ENCODE measurements at places on chromosomes 12 and 14. TPM values are rescaled to one million over a fixed set of nuclear protein-coding genes. Genes with fewer than 3 reads are reported as not detected.

Gene GPR137C
- 0.34 TPM for total RNA-seq

Gene CCDC197
- total RNA-seq = not detected

DNA sequence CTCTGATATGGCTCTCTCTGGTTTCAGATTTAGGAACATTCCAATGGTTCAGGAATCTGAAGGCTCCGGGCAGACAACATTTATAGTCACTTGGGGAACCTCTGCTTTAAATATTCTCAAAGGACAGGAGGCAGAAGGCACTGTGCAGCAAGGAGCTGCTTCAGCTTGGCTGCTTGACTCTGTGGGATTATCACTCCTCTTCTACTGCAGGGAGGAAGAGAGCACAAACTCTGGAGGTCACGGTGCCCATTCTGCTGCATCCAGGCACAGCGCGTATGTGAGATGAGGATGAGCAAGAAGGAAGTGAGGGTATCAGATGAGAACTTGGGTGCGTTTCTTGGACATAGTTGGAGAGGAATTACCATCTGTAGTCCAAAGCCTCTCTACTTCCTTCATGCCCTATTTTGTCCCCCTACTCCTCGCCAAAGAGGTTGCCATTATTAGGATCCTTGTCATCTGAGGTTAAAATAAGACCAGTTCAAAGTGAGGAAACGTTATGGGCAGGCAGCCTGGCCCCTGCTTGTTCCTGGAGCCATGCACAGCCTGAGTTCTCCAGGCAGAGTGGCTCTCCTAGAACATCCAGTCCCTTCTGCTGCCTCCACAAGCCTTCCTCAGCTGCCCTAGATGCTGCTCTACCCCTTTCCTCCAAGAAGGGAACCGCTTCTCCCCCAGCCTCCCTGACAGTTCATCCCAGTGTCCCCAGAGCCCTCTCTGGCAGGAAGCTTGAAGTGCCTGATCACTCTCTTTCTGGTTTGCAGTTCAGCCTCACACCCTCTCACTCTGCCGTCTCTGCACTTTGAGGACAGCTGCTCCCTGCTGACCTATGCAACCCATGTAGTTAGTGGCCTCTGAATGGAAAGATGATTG, 12.5 kb downstream of the FGF6 start:
- H3K36me3 ChIP-seq = no peaks in the 10 kb centered on the region
- no peak overlapping the region for H3K27ac ChIP-seq
- no peaks in the 10 kb centered on the region for H3K27me3 ChIP-seq
- no peak for DNase-seq

DNA sequence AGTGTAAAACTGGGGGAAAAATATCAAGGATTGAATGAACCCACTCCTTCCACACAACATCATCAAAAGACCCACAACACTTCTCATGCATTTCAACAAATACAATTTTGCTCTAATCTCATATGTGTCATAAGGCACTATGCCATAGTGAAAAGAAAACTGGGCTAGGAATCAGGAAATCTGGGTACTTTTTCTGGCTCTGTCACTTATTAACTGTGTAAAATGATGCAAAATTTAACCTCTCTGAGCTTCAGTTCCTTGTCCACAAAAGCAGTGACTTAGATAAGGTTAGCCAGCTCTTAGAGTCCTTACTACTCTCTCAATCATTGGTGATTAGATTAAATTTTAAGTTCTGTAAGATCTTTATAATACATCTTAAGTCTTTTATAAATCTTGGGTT, 250.5 kb upstream of the SOX5 start:
- H3K27me3 ChIP-seq = no peaks in the 10 kb centered on the region
- no peak overlapping the region for H3K4me3 ChIP-seq
- H3K27ac ChIP-seq = no peak overlapping the region
- H3K4me1 ChIP-seq = no peaks in the 10 kb centered on the region

DNA sequence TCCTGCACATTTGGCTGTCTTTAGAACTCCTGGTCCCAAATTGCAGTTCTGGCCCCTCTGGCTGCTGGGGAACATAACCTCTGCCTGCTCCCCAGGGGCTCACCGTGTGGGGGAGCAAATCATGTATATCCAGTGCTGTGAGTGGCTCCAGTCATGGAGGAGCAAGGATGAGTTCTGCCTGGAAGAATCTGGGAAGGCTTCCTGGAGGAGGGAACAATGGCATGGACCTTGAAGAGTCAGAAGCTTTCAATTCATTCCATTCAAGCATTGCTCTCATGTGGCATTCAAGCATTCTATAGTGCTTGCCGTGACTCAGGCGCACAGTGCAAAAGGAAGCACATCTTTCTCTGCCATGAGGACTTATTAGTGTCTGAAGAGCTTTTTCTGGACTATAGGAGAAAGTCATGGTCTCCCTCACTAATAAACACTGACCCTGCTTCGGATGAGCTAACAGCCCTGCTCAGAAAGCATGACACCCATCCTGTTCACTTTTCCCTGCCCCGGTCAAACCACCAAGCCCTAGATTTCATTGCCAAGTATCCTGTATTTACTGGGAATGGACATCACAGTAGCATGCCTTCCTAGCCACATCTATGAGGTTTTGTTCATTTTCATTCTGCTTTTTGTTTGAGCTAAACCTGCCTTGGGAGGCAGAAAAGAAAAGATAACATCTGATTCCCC, 3.5 kb downstream of the IFI27 start:
- peaks cover 53% of the 10 kb centered on the region for H3K4me1 ChIP-seq
- no peaks in the 10 kb centered on the region for H3K36me3 ChIP-seq
- H3K27me3 ChIP-seq = no peaks in the 10 kb centered on the region
- peak overlapping the region; percentile 96 for H3K27ac ChIP-seq

DNA sequence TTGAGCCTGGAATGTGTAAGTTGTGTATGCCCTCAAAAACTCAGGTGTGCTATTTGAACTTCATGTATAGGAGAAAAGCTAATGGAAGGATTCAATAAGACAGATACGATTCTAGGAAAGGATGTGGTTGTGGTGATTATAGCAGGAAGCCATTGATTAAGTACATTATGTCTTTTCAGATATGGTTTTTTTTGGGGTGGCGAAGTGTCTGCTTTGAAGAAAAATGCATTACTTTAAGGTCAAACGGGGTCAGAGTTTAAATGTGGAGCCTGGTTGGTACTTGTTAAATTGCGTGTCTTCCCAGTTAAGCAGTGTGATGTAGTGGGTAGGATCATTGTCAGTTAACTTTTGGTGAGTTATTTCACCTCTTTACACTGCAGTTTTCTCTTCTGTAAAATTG, 13.0 kb upstream of the NUP107 start:
- no peaks in the 10 kb centered on the region for H3K36me3 ChIP-seq
- H3K4me1 ChIP-seq = no peaks in the 10 kb centered on the region
- no peak overlapping the region for H3K27ac ChIP-seq
- DNase-seq = no peak
- H3K4me3 ChIP-seq = no peak overlapping the region
- H3K27me3 ChIP-seq = no peaks in the 10 kb centered on the region

GRCh38 chr12:15165012-15165659, 56.1 kb downstream of the RERG start:
- no peak overlapping the region for H3K4me3 ChIP-seq
- H3K27ac ChIP-seq = peak overlapping the region; percentile 13
- peak; percentile 61 for DNase-seq
- no peaks in the 10 kb centered on the region for H3K27me3 ChIP-seq
- no peaks in the 10 kb centered on the region for H3K36me3 ChIP-seq

Measured in adrenal gland (tissue), 19 donors.